Activated effector memory CD4-positive, alpha-beta T cell treated with anti-CD3 and anti-CD28 coated beads, Interleukin-2, amount 50 U/mL, for 16 hours (primary cell): ENCODE measurements at places on chromosomes 12 and 14.

DNA sequence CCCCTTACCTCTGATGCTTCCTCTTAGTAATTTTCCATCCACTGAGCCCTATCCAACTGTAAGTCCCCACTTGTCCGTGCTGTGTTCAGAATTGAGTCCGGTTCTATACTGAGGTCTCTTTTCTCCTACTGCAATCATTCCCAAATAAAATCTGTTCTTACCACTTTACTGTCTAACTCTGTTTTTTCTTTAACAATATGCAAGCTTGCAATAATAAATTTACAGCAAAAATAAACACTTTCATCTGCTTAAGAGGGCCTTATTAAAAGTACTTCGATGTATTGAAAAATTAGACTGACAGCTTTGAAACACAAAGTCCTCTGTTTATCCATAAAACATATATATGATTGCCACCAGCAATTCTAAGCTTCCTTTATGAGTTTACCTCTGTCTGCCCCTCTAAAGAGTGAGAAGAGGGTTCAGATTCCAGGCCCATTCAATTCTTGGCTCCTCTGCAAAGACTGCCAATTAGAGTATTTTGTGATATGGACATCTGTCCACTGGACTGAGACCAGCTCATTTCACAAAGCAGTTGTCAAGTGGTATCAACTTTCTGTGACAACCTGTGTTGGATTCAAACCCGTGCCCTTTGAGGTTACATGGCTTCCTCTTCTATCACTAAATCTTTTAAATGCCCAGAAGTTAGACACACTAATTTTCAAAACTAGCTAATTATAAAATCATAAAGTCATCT lies 39.9 kb upstream of the G2E3 start:
- DNase-seq: no peak

- no peak for DNase-seq
These were observed 7.1 kb downstream of the ADGRD1 start for GRCh38 chr12:130960787-130961186.

DNA sequence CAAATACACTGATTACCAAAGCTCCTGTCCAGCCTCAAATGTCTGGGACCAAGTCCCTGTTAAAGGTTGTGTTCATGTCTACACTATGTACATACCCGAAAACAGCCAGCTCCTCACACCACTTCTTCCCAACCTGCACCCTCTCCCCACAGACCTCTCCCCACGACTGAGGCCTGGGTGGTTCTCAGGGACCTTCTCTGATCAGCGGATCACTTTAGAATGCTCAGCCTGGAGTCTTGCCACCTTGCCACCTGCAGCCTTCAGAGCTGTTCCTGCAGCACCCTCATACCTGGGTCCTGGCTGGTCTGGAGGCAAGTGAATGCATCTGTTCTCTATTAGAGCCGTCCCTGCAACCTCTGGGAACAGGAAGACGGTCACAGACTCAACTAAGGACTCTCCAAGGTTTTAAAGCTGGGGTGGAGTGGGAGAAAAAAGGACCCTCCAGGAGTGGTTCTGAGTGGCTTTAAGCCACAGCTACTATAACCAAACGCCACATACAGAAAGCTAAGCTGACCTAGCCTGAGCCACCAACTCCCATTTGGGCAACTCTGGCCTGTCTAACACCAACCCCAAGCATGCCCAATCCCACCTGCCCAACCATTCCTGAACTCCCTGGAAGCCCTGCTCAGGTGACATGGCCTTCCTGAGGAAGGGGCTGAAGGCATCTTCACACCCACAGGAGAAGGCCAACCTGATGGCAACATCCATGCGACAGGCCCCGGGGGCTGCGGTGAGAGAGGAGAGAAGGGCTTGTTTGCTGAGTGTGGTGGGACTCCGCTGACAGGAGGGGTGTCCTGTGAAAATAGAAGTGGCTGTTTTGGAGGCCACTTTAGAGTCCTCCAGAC lies 8.6 kb downstream of the KRT2 start:
- no peak for DNase-seq

GRCh38 chr12:82912406-82912805 lies 225.7 kb downstream of the TMTC2 start:
- no peak for DNase-seq

DNA sequence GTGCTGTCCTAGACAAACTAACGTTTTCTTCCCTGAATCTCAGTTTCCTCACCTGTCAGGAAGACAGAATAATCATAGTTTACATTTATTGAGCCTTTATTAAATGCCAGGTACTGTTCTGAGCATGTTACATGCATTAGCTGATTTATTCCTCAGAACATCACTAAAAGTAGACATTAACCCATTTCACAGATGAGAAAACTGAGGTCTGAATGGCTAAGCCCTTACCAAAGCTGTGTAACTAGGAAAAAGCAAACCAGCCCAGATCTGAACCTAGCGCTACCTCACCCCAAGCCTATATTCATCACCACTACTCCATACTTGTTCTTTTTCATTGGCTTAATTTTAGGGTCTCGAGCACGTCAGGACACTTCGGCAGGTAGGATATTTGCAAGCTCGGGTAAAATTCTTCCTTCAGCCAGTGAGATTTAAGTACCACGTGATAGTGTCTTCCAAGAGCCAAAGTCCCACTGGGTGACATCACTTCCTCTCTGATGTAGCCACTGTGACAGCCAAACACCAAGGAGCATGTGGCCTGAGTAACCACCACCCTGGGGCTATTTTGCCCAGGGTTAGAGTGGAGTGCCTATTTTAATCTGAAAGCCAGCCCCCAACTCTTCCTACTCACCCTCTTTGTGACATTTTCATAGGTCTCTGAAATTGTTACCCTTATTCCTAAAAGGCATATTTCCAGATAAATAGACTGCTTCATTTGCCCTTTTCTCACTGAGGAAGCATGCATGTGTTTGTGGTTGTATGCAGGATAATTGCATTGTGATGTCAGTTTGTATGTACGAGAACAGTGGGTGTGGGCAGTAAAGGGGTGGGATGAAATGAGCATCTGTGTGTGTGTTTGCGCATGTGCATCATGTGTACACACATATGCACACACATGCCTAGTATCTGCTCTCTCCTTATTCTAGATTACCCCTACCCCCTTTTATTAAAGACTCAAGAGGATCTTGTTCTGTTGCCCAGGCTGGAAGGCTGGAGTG lies 62.2 kb upstream of the WSCD2 start:
- no peak for DNase-seq

- no peak for DNase-seq
These were observed 203.6 kb upstream of the SOX5 start for GRCh38 chr12:24153079-24153478.

GRCh38 chr12:76303365-76303764 lies 44.9 kb downstream of the BBS10 start:
- DNase-seq: no peak

- DNase-seq: no peak
These were observed 202.6 kb downstream of the TMX1 start for GRCh38 chr14:51442513-51443175.
